ENCODE measurements at places on chromosomes 7 and 10.

DNA sequence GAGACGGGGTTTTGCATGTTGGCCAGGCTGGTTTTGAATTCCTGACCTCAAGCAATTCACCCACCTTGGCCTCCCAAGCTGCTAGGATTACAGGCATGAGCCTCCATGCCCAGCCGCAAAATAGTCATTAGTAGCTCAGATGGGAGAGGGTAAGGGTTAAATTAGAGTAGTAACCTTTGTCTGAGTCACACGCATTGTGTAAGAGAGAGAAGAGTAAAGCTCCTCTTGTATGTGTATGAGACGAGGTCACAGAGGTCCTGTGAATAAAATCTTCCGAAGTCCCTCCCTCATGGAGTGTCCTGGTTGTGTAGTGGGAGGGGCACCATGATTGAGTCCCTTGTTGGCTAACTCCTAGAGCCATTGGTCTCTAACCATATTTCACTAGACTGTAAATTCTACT lies 85.2 kb upstream of the CDC14C start:
- DNase-seq, result no peak

GRCh38 chr10:21514818-21515351 lies 10.6 kb downstream of the SKIDA1 start:
- no peak for DNase-seq

DNA sequence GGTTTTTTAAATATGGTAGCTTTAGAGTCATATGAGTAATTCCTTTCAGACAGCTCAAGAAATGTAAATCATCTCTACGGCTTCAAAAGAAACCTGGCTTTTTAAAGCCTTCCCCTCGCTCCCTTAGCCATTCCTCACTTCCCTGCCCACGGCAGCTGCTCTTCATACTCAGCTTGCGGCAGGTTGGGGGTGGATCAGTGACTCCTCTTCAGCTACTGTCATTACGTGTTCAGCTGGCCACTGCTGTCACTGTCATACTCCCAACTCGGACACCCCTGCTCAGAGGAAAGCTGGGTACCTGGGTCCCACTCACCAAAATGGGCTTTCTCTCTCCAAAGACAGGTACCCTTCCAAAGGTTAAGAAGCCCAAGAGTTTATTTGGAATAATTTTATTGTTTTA lies 6.6 kb downstream of the YWHAG start:
- DNase-seq, result no peak

DNA sequence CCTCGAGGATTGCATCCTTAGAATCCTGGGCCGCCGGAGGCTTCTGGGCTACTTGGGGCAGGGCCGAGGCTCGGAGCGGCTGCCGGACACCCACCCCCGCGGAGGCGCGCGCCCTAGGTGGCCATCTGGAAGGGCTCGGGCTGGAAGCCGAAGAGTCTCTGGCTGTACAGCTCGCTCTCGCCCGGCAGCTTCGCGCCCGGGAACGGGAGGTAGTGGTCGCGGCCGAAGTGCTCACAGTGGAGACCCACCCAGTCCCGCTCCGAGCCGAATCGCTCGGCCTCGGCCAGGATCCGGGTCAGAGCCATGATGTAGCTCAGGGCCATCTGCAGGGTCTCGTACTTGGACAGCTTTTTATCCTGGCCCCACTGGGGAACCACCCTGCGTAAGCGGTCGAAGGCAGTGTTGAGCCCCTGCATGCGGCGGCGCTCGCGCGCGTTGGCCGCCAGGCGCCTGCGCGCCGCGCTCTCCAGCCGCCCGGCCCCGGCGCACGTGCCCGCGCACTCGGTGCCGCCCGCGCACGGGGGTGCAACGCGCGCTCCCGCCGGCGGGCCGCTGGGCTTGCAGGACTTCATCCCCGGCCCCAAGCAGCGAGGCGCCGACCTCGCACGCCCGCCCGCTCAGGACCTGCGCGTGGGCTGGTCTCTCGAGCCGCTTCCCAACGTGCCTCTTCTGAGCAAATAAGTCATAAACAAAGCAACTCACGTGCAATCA lies 652 bp downstream of the ATOH7 start:
- DNase-seq, result peak; percentile 70

DNA sequence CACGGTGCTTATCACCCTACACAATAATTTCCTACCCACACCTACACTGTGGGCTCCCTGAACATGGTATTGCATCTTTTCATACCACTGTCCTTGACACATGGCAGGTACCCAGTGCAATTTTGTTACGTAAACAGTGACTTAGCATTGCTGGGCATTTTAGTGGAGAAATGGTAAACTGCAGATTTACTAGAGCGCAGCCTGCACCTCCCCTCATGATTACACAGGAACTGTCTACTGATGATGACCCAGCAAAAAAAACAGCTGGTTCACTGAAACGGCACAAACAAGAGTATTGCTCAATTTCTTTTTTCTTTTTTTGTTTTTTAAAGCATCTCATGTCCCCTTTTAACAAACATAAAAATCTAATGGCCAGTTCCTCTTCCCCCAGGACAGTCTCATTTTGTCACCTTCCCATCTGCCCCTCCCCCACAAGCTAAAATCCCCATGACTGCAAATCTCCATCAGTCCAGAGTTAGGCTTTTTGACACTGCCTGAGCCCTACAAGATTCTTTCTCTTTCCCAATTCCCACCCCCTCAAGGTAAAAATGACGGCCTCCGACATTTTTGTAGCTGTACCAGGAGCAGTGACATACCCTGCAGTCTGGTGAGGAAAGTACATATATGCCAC lies 2.8 kb downstream of the ZNF746 start:
- DNase-seq, result no peak

All from NCI-H1092 treated with DMSO at 0.1 percent for 48 hours (cell line).